NCI-H1436 (cell line): ENCODE measurements at places on chromosomes 3 and 15.

GRCh38 chr3:116877968-116878367 is 168.4 kb downstream of the TUSC7 start:
- no peak for DNase-seq

DNA sequence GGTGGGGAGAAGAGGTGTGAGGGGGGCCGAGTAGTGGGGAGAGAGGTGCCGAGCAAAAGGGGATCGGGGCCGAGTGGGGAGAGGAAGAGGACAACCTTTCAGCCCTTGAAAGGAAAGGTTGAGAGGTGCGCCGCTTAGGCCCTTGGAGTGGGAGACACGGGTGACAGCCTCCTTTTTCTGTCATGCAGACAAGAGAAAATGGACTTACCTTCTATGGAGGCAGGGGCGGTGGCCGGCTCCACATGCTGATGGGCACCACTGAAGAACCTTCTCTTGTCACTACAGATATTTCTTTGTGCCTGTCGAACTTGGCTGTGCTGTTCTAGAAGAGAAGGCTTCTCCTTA is 421 bp downstream of the KLHL18 start:
- DNase-seq, result no peak

GRCh38 chr15:58932710-58933280 is 684 bp downstream of the SLTM start:
- DNase-seq, result no peak

DNA sequence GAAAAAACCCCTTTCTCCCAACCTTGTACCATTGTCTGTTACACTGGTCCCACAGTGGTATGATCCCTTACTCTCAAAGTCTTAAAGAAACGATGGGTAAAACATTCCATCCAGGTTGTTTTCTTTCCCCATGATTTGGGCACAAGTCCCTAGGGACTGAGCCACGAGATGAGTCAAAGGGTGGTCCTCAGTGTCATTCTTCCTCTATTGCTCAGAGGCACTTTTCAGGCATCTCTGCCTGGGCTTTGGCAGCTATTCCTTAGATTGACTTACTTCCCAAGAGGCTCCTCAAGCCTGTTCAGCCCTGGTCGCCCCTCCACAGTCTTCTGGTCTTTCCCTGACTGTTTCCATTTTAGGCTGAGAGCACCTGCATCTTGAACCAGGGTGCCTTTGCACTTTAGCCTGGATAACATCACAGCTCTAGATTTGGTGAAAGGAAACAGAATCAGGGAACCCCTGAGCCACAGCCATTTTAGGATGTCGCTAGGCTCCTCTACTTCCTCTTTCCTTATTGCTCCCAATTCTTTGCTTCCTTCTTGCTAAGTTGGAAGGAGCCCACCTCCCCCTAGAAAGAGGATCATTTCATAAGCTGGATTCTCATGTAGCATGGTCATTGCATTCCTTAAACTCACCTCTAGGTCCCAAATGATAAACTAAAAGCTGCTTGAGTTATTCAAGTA is 131.0 kb upstream of the TPRG1 start:
- no peak for DNase-seq

DNA sequence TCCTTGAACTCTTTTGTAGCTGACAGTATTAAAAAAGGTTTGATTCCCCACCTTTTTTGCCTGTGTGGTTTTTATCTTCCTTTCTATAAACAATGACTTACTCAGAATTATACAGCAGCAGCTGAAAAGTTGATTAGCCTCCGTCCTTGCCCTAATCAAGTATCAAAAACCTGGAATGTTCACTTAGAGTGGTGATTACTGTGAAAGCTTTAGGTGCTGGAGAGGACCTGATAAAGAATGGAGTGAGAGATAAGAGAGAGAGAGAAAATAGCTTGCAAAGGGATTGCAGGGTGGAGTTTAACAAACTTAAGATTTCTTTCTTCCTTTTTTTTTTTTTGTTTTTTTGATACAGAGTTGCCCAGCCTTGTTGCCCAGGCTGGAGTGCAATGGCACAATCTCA is 6.7 kb downstream of the CGNL1 start:
- no peak for DNase-seq

DNA sequence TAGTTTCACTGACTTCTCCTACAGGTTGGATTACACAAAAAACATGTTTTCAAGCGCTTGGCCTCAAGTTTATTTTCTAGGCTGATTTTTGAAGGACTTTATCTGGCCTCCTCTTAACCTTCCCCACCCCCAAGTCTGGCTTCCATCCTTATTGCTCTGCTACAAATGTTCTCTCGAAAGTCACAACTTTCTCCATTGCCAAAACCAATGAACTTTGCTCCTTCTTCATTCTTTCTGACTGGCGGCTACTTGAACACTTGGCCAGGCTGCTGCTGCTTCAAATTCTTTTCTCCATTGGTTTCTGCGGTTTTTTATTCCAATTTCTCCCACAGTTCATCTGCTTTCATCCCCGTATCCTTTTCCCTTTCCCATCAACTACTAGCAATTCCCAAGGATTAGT is 106.6 kb downstream of the TOP2B start:
- DNase-seq, result no peak

- DNase-seq, result no peak
These were observed 330.2 kb downstream of the TIGIT start for GRCh38 chr3:114624047-114624445.

DNA sequence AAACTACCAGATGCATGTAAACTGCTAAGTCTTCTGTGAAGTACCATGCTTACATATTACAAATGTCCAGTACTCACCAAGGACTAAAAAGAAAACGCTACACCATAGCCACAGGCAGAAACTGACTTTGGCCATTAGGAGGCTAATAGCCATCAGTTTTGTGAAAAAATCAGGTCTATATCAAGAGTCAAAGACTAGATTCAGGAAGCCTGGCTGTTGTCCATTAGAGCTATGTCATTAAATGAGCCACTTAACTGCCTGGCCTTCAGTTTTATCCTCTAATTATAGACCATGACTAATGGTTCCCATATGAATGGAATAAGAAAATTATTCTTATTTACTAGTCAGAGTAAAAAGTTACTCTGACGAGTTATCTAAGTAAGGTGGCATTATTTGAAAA is 144.1 kb downstream of the VPS13C start:
- DNase-seq, result no peak

DNA sequence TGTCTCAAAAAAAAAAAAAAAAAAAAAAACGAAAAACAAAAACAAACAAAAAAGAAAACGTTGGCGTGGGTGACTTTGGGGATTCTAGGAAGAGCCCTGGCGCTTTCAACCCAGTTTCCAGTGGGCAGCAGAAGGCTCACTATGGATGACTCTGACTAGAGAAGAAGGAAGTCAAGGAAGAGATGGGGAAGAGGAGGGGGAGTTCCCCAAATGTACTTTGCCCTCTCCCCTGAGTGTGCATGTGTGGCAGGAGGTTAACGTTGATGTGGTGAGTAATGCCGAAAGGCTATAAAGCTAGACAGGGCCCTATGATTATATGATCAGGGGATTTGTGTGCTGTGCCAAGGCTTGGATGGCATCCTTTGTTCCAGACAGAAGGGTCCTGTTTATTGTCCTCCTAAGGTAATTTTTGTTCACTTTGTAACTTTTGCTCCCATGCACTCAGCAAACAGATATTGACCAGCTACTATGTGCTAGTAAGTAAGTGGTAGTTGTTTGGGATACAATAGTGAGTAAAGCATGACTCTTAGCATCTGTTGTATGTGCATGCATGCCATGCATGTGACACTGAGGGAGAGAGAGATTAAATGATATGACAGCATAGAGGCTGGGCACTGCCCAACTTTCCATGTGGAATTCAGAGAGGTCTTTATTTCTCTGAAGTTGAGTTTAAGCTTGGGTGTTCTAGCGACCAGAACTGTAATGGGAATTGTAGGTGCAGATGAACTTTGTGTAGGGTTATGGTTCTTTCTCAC is 750 bp upstream of the HHLA2 start:
- DNase-seq, result no peak

DNA sequence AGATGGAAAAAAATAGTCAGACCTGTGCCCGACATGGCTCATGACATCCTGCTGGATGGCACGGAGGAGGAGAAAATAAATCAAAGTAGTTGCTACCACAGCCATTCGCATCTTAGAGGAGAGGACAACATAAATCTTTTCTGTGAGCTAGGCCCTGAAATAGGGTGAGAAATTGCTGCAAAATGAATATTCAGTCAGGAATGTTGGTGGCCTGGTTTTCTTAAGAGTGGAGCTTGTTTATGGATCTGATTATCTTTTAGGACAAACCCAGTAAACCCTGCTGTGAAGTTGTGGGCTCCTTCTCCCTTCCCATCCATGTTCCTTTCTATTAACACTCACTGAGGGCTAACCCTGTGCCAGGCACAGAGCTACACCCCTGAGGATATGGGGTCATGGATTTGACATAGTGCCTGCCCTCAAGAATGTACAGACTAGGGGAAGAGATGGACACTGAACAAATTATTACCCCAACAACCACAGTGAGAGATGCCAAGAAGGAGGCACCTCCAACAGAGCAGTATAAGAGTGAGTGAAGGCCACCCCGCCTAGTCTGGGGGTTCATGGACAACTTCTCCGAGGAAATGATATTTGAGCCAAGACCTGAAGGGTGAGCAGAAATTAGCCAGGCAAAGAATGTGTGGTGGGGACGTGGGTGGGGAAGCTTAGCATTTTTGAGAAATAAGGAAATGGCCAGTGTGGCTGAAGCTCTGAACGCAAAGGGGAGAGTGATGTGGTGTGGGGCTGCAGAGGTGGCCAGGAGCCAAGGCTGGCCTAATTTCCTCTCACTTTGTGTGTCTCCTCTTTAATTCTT is 68.9 kb upstream of the ARL8B start:
- DNase-seq, result no peak

GRCh38 chr3:170909129-170909903 is 879 bp upstream of the EIF5A2 start:
- DNase-seq, result no peak

GRCh38 chr15:74159773-74160172 is 13.7 kb upstream of the ISLR start:
- DNase-seq, result no peak

GRCh38 chr3:167773584-167773983 is 38.1 kb downstream of the SERPINI1 start:
- no peak for DNase-seq

GRCh38 chr3:188863999-188864406 is 307.8 kb upstream of the TPRG1 start:
- DNase-seq, result no peak

GRCh38 chr3:119357190-119357589 is 63.0 kb downstream of the ARHGAP31 start:
- DNase-seq, result no peak

DNA sequence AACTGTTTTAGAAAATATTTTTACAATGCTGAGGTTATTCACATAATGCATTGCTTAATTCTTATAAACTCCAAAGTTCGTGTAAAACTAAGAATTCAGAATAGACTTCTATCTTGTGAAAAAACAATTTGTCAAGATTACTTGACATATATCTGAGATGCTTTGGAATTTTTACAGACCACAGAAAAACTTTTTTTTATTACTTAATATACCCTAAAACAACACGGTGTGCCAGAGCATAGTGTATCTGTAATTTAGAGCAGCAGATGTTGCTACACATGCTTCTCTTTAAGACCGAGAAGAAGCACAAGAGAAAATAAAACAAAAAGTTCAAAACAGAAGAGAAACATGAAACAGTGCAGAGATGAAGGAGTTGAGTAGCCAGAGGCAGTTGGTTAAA is 26.4 kb downstream of the ASB7 start:
- DNase-seq, result no peak

- no peak for DNase-seq
These were observed 170.5 kb upstream of the POU1F1 start for GRCh38 chr3:87446849-87447387.

DNA sequence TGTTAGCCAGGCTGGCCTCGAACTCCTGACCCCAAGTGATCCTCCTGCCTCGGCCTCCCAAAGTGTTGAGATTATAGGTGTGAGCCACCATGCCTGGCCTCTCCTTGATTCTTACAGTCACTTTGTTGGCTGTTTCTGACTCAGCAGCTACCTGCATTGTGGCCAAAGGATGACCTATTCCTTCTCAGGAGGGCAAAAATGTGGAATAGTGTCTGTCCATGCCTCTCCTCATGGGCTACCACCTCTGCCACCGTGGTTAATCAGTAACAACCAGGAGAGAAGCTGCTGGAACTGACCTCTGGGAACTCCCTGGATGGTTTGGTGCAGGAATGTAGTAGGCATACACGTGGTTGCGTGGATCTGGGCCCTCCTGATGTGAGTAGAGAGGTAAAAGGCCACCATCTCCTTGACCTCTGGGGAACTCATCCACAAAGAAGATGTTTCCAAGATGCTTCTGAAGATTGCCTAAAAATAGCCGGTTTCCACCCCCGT is 63.3 kb downstream of the FLNB start:
- no peak for DNase-seq

DNA sequence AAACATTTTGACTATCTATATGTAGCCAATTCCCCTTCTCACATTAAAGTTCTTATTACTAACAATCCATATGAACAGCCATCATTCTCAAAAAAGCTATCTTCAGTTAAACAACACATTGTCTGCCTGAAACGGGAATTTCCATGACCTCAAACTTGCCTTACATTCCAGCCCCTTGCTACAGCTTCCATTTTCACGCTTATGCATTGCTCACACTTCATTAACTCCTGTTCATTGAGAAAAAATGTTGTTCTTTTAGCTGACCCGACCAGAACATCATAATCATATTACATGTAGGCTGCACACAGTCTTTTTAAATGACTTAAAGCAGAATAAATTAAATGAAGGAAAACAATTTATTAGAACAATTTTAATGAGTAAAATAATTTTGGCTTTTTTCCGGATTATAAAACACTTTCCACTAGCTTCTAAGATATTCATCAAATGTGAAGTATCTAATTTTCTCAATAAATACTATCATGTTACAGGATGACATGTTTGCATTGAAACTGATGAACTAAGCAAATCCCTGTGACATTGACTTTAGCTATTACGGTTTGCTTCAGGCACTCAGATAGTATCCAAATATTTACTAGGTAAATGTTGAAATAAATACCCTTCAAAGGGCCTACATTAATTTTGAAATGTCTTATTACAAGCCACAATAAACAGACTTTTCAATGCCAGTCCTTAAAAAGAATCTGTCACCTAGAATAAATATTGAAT is 49.9 kb downstream of the P3H2 start:
- DNase-seq, result no peak

- no peak for DNase-seq
These were observed 86.1 kb downstream of the ROBO2 start for GRCh38 chr3:77125966-77126365.
